ENCODE measurements at places on chromosomes 4 and X.

GRCh38 chr4:149716728-149717127 is 98.9 kb downstream of the IQCM start:
- no peak for DNase-seq

GRCh38 chr4:3363411-3364141 is 70.8 kb downstream of the RGS12 start:
- DNase-seq: peak; percentile 54

GRCh38 chr4:122205687-122206086 is 53.6 kb downstream of the BLTP1 start:
- DNase-seq: peak; percentile 1

- DNase-seq: no peak
Measured at GRCh38 chrX:115093191-115093590, 75.8 kb upstream of the IL13RA2 start.

DNA sequence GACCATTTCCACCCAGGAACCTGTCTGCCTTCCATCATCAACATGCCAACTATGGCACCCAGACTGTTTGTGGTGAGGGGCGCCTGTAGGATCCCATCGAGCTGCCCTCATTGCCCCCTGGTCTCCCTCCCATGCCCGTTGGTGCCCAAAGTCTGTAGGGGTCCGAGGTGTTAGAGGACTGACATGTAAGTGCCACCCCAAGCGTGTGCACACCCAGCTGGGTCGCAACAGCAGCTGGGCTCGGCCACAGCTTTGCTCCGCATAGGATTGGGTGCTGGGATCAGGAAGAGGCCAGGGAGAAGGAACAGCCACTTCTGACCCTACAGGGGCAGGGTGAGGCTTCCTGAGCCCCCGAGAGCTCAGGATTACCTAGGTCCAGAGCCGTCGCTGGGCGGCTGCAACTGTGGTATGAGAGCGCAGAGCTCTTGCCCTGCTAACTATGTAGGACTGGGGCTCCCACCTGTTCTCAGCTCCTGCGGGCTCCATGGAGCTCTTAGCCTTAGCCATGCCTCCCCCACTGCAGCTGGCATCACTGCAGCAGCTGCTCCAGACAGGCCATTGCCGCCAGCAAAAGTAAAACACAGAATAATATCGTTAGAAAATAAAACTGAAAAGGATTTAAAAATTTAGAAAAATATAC is 1160.3 kb downstream of the FSTL5 start:
- DNase-seq: no peak

- no peak for DNase-seq
Measured at GRCh38 chr4:3215733-3216132, 33.2 kb upstream of the MSANTD1 start.

- DNase-seq: peak; percentile 52
Measured at GRCh38 chr4:111064342-111064993, 441.6 kb upstream of the PITX2 start.

DNA sequence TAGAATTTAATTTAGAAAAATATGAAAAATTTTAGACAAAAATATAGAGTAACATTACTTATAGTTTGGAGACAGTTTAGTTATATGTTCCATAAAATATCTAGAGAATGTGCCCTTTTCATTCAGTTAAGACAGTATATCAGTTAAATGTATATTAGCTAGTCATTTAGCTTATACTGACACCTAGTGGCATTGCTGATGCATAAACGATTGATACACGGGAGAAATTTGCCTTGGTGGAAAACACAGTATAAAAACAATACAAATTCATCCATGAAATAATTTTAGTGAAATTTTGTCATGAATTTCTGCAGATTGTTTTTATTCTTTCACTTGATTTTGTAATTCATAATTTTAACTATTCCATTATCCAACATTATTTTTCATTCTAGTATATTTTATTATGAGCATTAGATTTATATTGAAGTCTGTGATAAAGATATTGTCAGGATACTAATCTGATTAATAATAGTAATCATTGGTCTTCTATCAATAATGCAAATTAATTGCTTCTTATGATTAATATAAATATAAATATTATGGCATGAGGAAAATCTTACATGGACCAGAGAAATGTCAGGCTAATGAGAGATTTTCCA is 219.0 kb downstream of the TLL1 start:
- DNase-seq: peak; percentile 43

- DNase-seq: no peak
Measured at GRCh38 chr4:56655627-56656345, 25.3 kb downstream of the HOPX start.

- peak; percentile 19 for DNase-seq
Measured at GRCh38 chr4:55736605-55737183, 82.9 kb upstream of the EXOC1L start.

DNA sequence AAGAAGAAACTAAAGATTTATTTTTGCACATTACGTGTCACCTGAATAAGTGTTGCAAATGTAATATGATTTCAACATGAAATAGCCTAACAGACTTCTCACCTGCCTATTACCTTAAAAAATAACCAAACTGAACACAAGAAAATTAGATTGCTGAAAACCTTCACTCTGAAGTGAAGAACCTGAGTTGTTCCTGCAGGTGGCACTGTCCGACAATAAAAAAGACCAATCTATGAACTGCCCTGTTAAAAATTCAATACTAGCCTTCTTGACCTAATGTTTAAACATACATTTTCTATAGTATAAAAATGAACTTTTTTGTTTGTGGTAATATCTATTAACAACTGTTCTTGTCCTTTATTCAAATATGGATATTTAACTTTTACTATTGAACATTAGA is 69.2 kb upstream of the PNPLA4 start:
- DNase-seq: peak; percentile 50

GRCh38 chrX:33211356-33212260 is at the start of gene DMD:
DMD (minus strand) TSS chrX:33211549; CDS start chrX:33211312, 237 bp downstream.
- no peak for DNase-seq
